IMR-90 (cell line): ENCODE measurements at places on chromosomes 16 and 17. TPM values are rescaled to one million over a fixed set of nuclear protein-coding genes. Genes with fewer than 3 reads are reported as not detected.

DNA sequence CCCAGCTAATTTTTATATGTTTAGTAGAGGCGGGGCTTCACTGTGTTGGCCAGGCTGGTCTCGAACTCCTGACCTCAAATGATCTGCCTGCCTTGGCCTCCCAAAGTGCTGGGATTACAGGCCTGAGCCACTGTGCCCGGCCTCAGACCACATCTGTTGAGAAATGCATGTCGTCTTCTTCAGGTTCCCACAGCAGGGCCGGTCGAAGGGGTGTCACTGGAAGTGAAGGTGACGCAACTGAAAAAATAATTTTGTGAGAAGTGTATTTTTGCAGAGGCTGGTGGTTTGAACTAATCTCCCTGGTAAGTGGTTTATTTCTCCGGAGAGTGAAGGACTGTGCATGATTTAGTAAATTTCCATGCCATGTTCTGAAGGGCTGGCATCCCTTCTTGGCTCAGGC lies 33.4 kb upstream of the IL34 start:
- peaks cover 5% of the 10 kb centered on the region for H3K27me3 ChIP-seq
- H3K4me3 ChIP-seq = no peak overlapping the region
- no peak for DNase-seq

DNA sequence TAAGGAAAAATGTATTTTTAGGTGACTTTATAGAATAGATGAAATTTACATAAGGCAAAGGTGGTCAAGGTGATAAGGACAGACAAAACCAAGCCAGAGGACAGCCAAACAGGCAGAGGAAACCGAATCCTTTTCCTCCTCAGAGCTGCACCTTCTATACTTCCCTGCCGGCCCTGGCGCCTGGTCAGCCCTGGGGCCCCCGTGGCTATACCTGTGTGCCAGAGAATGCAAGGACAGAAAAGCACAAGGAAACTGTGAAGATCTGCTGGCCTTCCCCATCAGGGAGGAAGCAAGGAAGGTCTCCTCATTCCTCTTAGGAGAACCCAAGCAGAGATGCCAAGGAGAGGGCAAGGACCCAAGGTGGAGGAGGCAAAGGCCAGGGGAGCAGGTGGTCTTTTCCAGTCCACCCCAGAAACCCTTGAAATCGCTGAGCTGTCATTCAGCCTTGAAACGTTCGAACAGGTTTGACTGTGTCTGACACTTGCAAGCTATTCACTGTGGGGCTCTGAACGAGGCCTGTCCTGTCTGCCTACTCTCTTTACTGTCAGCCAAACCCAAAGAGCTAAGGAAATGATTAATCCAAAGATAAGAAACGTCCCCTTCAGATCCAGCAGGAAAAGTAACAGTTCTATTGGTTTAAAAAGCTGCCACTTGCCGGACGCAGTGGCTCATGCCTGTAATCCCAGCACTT lies 114.4 kb downstream of the XYLT1 start:
- H3K4me1 ChIP-seq = no peaks in the 10 kb centered on the region
- H3K27ac ChIP-seq = no peak overlapping the region

DNA sequence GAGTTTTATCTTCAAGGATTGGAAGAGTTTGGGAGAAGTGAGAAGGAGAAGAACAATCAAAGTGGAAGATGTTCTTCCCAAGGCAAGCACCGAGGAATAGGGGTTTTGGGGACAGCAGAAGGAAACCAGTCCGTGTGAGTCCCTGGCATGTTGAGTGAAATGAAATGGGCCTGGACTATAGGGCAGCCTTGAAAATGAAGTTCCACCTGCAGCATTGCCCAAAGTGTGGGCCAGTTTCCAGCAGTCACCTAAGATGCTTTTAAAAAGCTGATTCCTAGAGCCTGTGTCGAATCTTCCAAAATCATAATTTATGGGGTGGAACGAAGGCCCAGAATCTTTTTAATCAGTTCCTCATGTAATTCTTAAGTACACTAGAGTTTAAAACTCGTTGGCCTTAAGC lies 59.9 kb upstream of the DNAH9 start:
- no peak for DNase-seq
- no peaks in the 10 kb centered on the region for H3K36me3 ChIP-seq
- no peak overlapping the region for H3K27ac ChIP-seq
- no peaks in the 10 kb centered on the region for H3K27me3 ChIP-seq
- H3K4me3 ChIP-seq = no peak overlapping the region

DNA sequence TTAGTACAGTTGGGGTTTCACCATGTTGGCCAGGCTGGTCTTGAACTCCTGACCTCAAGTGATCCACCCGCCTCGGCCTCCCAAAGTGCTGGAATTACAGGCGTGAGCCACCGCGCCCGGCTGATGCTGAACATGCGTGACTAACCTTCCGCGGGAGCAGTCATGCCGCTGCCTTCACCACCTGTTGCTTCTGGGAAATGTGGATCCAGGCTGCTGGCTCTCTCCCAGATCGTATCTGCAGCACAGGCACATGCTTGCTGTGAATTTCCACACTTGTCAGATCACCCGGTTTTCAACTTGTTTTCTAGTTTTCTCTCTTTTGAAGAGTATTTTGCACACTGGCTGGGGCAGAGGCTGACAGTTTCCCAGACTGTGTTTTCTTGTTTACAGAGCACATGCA lies 97.9 kb downstream of the ADCY9 start:
- no peaks in the 10 kb centered on the region for H3K27me3 ChIP-seq
- no peak overlapping the region for H3K27ac ChIP-seq
- H3K4me3 ChIP-seq = no peak overlapping the region
- no peaks in the 10 kb centered on the region for H3K36me3 ChIP-seq

DNA sequence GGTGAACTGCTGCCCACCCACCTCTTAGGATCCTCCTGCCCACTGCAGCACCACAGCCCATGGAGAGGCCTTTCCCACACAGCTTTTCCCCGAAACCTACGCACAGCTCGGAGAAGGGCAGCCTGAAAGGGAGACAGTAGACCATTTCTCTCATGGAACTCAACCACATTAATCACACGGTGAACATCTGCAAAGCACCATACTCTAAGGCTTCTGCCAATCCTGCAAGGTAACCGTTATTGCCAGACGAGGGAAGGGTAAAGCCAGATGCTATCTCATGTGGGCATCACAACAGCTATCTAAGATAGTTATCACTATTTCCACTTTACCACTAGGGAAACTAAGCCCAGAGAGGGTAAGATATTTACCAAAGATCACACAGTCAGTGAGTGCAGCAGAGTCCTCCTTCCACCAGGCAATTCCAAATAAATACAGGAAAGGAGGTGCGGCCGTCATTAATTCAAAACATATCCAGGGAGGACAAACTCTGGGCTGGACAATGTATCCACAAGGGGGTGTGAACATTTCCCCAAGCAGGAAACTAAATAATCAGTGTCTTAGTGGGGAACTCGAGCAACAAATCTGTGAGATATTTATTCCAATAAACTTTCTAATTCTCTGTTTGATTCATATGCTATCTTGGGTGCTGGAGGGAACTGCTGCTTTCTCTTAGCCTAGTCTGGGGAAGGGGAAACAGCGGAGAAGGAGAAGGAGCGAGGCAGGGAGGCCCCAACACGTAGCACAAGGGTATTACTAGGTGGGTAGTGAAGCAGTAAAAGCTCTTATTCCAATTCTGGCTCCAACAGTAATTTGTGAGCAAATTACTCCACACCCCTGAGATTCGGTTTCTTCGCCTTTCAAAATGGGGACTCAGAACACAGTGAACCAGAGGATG lies 723 bp downstream of the TMEM186 start:
- H3K4me1 ChIP-seq = peaks cover 7% of the 10 kb centered on the region
- peaks cover 6% of the 10 kb centered on the region for H3K36me3 ChIP-seq
- peak overlapping the region; percentile 78 for H3K4me3 ChIP-seq
- no peak for DNase-seq
- H3K27ac ChIP-seq = peak overlapping the region; percentile 26; the same call in 1 of the 2 replicates
- no peaks in the 10 kb centered on the region for H3K27me3 ChIP-seq

- H3K27me3 ChIP-seq = peaks cover 18% of the 10 kb centered on the region
- DNase-seq = no peak
- H3K27ac ChIP-seq = no peak overlapping the region
- no peaks in the 10 kb centered on the region for H3K36me3 ChIP-seq
- H3K4me1 ChIP-seq = no peaks in the 10 kb centered on the region; the same call in 1 of the 2 replicates
Measured at GRCh38 chr17:82348866-82349265, 10.2 kb upstream of the TEX19 start.

- no peak overlapping the region for H3K27ac ChIP-seq
- no peaks in the 10 kb centered on the region for H3K36me3 ChIP-seq
- no peaks in the 10 kb centered on the region for H3K27me3 ChIP-seq
- H3K4me3 ChIP-seq = no peak overlapping the region
Measured at GRCh38 chr16:73778887-73779286, 517.7 kb upstream of the PSMD7 start.

- no peaks in the 10 kb centered on the region for H3K36me3 ChIP-seq
- no peak overlapping the region for H3K4me3 ChIP-seq
- DNase-seq = no peak
- no peaks in the 10 kb centered on the region for H3K4me1 ChIP-seq
Measured at GRCh38 chr16:74718741-74719610, 18.3 kb upstream of the MLKL start.

VMO1 gene
- not detected in 2 replicates for total RNA-seq

TMIGD1 gene
- total RNA-seq = not detected in 2 replicates

TAT gene
- total RNA-seq = not detected in 2 replicates
